Fibroblast of skin of scalp (primary cell): ENCODE measurements at places on chromosomes 4 and X.

- DNase-seq = no peak
Measured at GRCh38 chr4:103497692-103498091, 222.1 kb downstream of the TACR3 start.

GRCh38 chr4:79881407-79881806 lies 191.6 kb downstream of the ANTXR2 start:
- DNase-seq = no peak

GRCh38 chr4:140110542-140111215 lies 43.3 kb downstream of the MAML3 start:
- no peak for DNase-seq

DNA sequence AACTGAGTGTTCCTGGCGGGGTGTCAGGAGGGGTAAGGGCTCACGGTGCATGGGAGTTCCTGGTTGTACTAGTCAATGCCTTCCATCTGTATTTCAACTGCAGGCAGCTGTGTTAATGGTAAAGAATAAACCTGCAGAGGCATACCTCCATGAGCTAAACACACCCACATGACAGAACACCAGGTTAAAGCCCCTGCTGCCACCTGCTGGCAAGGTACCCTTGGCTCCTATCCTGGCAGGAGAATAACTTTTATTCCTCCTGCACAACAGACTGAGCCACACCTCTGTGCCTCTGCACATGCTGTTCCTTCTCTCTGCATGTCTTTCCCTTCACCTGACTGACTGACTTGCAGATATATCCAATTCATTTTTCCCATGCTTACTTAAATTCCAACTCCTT lies 11.1 kb downstream of the ITIH6 start:
- no peak for DNase-seq

DNA sequence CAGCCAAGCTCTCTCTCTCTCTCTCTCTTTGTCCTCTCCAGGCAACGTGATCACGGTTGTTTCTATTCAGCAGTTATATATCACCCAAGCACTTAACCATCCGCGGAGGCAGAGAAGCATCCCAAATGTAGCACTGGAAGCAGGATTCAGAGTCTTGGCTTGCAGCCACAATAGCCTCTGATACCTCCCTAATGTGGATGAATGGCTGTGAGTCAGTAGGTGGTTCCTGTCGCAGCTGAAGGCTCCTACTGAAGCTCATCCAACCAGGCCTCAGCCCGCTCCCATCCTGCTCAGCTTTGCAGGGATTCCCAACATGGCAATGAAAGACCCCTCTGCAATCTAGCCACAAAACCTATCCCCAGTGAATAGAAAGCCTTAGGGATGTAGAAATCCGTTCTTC lies 5.1 kb downstream of the HS6ST2 start:
- no peak for DNase-seq

DNA sequence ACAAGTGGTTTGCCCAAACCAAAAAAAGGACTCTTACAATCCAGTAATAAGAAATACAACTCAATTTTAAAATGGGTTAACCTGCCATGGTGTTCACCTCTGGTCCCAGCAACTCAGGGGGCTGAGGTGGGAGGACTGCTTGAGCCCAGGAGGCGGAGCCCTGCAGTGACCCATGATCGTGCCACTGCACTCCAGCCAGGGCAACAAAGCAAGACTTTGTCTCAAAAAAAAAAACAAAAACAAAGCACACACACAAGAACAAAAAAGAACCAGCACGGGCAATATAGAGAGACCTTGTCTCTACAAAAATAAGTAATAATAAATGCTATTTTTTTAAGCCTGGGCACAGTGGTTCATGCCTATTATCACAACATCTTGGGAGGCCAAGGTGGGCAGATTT lies 28.7 kb downstream of the ARAP2 start:
- DNase-seq = no peak

- peak; percentile 85 for DNase-seq
Measured at GRCh38 chrX:3514996-3515395, 168.5 kb upstream of the MXRA5 start.

DNA sequence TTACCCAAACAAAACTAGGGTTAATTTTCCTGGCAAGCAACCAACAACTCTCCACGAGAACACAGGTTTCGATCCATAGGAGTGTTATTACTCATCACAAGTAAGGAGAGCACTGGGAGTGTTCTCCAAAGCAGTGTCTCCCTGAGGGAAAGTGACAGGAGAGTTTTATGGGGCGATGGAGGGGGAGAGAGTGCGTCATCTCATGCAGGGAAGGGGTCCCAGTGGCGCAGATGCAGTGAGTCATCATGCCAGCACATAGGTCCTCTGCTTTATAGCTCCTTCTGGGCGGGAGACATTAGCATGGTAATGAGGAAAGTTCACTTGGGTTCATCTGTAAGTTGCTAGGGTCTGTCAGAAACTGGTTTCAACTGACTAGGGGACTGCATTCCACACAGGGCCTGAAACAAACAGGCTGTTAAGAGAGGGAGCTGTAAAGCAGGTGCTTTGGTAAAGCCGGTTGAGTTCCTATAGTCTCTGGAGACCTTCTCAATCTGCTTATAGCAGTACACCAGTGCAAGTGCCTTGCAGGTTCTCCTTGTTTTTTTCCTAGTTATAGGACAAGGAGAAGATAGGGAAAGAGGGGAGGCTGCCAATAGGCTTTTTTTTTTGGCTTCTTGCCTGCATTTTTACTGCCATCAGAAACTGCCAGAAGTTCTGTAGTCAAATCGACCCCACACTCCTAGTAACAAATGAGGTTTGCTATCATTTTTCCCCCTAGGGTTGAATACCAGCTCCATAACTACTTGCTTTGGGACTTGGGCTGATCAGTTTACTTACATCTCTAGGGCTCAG lies 12.8 kb upstream of the BOD1L1 start:
- DNase-seq = peak; percentile 50

GRCh38 chrX:120647127-120647526 lies 17.3 kb upstream of the C1GALT1C1 start:
- DNase-seq = peak; percentile 11

- no peak for DNase-seq
Measured at GRCh38 chr4:138592796-138593195, 350.6 kb upstream of the SLC7A11 start.

DNA sequence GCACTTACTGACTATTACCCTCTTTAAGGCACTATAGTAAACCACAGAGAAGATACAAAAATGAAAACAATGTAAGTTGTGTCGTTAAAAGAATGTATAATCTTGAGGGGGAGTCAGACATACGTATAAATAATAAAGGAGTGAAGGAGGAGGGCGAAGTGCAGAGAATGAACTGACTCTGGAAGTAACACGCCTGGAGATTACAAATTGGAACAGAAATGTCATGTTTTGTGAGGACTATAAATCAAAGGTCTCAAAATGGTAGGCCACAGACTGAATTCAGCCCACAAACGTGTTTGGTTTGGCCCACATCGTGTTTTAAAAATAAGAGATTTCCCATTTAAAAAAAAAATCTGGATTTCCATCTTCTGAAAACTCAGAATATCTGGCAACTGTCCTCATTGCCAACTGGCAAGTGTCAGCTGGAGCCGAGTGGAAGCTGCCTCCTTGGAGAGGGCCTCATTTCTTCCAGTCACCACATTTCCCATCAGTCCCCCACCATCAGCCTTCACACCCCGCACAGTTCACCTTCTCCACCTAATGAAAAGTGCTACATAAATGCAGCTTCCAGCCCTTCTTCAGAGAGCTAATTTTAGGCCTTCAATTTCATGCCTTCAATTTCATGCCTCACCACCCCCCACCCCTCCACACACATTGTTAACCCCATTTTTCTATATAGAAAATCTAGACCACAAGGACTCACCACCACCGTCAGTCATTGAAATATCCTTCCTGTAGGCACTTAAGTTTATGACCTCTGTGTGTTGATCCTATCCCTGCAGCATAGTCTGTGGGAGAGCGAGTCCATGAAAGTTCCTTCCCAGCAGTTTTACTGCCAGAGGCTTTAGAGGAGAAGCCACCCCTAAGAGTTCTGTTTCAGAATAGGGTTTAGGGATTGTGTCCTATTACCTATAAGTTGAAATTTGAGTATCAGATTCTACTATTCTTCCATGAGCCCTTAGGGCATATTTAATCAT lies 32.0 kb upstream of the COL25A1 start:
- peak; percentile 13 for DNase-seq

- DNase-seq = peak; percentile 43
Measured at GRCh38 chrX:2492531-2493218, 8.1 kb downstream of the DHRSX start.
